GM19239 (cell line): ENCODE measurements at places on chromosomes 3 and 15.
A peak's percentile ranks its signal among the peaks of the same experiment; 100 is the strongest.

DNA sequence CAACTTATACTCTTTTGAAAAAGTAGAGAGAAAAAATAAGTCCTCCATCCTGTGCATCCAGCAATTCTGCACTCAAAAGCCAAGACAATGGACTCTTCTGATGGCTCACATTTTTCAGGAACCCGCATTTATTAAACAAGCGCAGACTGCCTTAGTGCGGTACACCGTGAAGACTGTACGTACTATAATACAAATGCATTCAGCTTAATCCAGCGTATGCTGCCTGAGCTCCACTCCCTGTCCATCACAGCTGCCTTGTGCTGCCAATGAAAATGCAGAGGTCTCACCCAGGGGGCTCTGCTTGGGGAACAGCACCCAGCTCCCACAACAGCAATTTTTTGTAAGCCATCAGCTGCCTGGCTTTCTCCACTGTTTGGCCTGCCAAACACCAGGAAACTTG is 350.9 kb downstream of the ULK4 start:
- no peak for DNase-seq

DNA sequence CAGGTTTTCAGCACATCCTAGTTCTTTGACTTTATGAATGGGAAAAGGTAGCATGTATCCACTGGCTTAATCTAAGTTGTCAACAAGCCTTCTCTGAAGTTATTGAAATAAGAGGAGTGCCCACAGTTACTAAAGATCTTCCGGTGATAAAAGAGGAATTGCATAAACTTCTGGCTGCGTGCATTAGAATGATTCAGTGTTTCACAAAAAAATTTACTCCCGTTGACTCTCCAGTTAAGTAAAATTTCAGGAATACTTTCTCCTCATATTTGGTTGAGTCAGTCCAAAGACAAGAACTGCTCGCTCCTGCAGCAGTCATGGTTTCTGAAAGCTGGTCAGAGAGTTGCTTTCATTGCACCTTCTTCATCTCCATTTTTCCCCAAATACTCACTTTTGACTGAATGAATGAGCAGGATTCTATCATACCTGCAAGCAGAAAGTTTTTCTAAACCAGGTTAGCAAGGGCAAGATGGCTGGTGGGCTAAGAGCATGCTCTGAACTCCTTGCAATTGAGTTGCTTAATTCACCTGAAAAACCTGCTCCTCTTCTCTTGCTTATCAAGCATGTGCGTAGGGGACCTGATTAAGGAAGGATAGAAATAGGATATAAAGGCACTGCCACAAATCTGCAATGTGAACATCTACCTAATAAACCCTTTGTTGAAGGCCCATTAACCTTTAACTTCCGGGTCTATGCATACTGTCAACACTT is 64.2 kb upstream of the TIMP4 start:
- no peak for DNase-seq

DNA sequence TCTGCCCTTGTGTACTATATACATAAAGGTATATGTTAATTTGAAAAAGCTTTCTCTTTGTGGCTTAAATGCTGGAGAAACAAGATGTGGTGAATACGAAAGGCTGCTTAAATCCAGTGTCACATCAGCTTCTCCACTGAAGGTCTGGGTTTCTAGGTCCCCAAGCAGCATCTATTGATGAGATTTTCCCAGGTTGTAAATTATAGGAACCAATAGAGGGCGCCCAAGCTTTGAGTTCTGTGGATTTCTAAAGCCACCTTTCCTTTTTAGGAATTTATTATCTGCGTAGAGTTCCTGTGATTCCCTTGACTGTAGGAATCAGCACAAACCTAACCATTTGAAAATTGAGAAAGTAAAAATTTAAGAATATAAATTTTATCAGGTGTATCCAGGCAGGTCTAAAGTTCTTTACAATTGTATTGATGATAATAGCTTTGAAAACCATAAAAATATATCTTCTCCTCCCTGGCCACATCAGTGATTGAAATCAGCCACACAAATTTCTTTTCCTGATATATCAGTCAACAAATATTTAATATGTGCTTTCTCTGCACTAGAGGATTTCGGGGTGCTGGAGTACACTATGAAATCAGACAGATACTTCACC is 88.3 kb upstream of the ADAMTSL3 start:
- peak; percentile 14 for DNase-seq

GRCh38 chr15:85826756-85827515 is 32.2 kb upstream of the KLHL25 start:
- DNase-seq, result no peak

GRCh38 chr15:61243983-61244593 is 15.0 kb upstream of the RORA start:
- DNase-seq, result no peak

DNA sequence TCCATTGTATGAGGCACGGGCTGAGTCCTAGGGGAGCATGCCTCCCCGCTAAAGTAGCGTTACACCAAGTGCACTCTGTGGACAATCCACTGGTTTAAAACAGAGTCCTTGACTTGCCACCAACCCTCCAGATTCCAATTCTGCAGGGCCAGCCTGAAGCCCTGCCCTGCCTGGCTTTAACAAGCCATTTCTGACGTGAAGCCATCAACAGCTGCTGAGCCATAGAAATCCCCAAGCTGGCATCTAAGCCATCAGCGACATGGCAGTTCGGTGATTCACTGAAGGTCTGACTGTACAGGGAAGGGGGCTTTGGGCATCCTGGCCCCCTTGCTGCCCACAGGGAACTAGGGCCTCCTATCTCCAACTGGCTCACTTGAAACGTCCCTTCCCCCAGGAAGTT is 265.7 kb downstream of the UACA start:
- no peak for DNase-seq
